MM.1S (cell line): ENCODE measurements at places on chromosomes 3 and 15.

- no peak overlapping the region for H3K4me3 ChIP-seq
- no peaks in the 10 kb centered on the region for H3K36me3 ChIP-seq
- DNase-seq: no peak
- H3K27ac ChIP-seq: no peak overlapping the region
- no peaks in the 10 kb centered on the region for H3K27me3 ChIP-seq
- no peaks in the 10 kb centered on the region for H3K4me1 ChIP-seq
Observed at GRCh38 chr3:72953325-72953956, 43.2 kb upstream of the PPP4R2 start.

DNA sequence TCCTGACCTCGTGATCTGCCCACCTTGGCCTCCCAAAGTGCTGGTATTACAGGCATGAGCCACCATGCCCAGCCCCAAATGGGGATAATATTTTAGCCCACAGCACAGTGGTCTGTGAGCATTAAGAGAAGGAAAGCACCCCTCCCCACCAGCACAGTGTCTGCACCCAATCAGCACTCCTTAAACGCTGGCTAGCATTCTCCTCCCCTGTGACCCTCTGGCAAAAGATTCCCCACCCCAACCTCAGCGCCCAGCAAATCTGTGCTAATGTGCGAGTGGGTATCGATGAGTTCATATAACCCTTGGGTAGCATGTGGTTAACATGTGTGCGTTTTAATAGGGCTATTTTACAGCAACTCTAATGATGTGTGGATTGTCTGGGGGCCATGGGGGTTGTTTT lies 18.3 kb upstream of the EPHB3 start:
- no peak overlapping the region for H3K4me3 ChIP-seq
- no peaks in the 10 kb centered on the region for H3K36me3 ChIP-seq
- H3K27ac ChIP-seq: no peak overlapping the region
- no peak for DNase-seq
- peaks cover 53% of the 10 kb centered on the region for H3K27me3 ChIP-seq
- H3K4me1 ChIP-seq: peaks cover 7% of the 10 kb centered on the region; the same call in 1 of the 2 replicates

DNA sequence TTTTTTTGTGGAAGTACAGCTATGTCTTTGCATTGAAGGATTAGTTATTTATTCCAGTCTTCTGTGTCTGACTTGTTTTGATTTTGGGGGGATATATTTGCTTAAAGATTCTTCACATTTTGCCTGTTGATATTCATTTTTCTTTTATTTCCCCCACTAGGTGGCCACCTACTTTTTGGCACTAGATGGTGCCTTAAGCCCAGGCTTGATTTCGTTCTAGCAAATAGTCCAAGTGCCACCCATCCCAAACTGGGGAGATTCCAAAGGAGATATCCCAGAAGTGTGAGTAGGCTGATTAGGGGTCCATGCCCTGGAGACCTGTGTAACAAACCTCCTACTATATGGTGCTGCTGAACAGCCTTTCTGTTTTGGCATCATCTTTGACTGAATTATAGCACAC lies 80.0 kb upstream of the SPATA16 start:
- H3K27me3 ChIP-seq: no peaks in the 10 kb centered on the region
- H3K4me1 ChIP-seq: no peaks in the 10 kb centered on the region
- no peak overlapping the region for H3K27ac ChIP-seq

GRCh38 chr3:29406291-29406832 lies 125.5 kb downstream of the RBMS3 start:
- peaks cover 19% of the 10 kb centered on the region for H3K4me1 ChIP-seq
- no peak for DNase-seq
- no peak overlapping the region for H3K27ac ChIP-seq
- no peaks in the 10 kb centered on the region for H3K36me3 ChIP-seq
- H3K4me3 ChIP-seq: no peak overlapping the region
- no peaks in the 10 kb centered on the region for H3K27me3 ChIP-seq

DNA sequence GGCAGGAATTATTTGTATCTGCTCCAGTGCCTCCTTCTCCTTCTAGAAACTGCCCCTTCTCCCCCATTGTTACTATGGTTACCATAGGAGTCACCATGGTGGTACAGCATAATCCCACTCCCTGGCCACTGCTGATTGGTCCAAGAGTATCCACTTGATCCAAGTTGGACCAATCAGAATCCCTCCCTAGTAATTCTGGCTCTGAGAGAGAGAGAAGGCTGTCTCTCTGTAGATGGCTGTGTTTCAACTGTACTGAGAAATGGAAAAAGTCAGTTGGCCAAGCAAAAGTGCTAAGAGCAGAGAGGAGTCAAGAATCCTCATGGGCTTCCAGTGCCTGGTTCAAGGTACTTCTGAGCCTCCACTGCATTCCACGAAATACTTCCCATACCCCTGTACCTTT lies 120.6 kb upstream of the SPATA12 start:
- no peak overlapping the region for H3K27ac ChIP-seq
- H3K4me1 ChIP-seq: no peaks in the 10 kb centered on the region
- H3K36me3 ChIP-seq: no peaks in the 10 kb centered on the region
- no peak overlapping the region for H3K4me3 ChIP-seq
- no peaks in the 10 kb centered on the region for H3K27me3 ChIP-seq

DNA sequence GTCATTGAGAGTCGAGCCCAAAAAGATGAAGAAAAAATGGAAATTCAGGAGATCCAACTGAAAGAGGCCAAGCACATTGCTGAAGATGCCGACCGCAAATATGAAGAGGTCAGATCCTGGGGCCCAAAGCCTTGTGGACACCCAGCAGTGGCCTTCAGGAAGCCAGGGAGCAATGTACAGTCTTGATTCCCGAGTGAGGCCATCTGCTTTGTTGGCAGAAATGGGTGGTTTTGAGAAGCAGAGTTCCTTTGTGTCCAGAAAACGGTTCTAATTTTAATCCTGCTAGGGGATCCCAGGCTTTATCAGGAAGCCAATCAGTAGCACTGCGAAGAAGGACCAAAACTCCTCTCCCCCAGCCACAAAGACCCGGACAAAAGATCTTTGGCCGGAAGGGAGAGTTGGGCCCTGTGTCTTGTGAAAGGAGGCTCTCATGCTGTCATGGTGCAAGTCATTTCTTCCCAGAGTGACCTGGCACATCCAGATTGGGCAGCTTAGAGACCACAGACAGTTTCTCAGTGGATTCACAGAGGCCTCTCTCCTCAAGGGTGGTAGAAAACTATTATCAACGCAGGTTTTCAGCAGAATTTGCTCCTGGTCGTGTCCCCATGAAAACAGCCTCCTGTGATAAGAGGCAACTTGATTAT lies 17.1 kb downstream of the TPM1 start:
- H3K27me3 ChIP-seq: no peaks in the 10 kb centered on the region
- H3K4me3 ChIP-seq: no peak overlapping the region
- H3K27ac ChIP-seq: no peak overlapping the region
- H3K4me1 ChIP-seq: no peaks in the 10 kb centered on the region
